ENCODE measurements at places on chromosomes 2 and 18.

GRCh38 chr2:226773291-226773690 lies 26.3 kb downstream of the IRS1 start:
- DNase-seq = no peak

- DNase-seq = no peak
These were observed 23.7 kb upstream of the NRP2 start for GRCh38 chr2:205658572-205658971.

GRCh38 chr2:24021122-24021998 lies 11.5 kb downstream of the MFSD2B start:
- no peak for DNase-seq

DNA sequence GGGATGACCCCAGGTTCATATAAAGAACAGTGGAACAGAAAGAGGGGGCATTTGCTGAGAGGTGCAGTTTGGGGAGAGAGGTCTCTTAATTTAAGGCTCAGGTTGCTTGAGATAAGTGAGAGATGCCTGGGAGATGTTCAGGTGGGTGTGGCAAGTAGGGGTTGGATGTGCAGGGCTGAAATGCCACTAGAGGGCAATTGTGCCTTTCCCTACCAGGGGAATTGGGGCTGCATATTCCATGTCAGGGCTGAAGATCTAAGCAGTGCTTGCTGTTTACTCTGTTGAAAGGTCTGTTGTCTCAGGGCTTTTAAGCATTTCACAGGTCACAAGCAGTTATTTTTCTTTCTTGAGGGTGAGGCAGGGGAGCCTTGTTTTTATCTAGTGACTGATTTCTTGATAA lies 7.8 kb downstream of the CCDC85A start:
- DNase-seq = no peak

DNA sequence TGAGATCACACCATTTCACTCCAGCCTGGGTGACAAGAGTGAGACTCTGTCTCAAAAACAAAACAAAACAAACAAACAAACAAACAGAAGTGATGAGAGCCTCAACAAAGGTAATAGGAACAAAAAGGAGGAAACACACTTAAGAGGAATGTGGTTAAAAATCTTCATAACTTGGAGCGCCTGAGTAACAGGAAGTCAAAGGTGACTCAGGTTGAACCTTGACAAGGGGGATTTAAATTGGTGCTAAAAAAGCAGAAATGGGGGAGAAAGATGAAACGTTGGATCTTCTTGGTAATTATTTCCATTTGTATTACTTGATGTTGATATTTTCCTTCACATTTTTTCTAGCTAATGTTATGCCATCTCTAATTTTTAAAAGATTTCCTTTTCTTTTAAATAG lies 318.5 kb upstream of the TCF4 start:
- DNase-seq = no peak

DNA sequence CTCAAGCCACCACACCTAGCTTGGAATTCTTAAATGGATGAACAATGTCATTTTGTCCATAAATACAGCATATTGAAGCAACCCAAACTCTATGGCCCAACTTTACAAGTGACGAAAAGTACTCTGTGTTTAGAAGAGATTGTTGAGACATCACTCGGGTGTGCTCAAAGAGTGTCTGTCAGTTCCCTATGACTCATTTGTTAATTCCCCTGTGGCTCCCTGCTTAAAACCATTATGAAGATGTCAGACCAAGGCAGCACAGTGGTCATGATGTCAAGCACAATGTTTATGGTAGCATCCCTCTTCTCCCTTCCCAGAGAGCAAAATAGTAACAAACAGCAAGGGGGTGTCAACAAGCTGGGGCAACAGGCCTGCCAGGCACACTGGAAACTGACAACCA lies 3.0 kb downstream of the LYG1 start:
- no peak for DNase-seq

DNA sequence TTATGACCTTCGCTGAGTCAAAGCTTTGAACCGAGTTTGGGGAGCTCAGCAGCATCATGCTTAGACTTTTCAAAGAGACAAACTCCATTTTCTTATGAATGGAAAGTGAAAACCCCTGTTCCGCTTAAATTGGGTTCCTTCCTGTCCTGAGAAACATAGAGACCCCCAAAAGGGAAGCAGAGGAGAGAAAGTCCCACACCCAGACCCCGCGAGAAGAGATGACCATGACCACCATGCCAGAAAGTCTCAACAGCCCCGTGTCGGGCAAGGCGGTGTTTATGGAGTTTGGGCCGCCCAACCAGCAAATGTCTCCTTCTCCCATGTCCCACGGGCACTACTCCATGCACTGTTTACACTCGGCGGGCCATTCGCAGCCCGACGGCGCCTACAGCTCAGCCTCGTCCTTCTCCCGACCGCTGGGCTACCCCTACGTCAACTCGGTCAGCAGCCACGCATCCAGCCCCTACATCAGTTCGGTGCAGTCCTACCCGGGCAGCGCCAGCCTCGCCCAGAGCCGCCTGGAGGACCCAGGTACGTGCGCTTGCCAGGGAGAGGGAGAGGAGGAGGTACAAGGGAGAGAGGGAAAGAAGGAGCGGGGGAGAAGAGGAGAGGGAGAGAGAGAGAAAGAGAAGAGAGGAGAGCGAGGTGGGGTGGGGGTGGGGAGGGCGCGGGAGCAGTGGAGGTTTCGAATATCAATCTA lies at the start of gene DLX1:
Gene DLX1 (plus strand): TSS at position 48 of the 700 bp plus-strand sequence. CDS start 171 bp downstream, at position 219.
- DNase-seq = no peak

DNA sequence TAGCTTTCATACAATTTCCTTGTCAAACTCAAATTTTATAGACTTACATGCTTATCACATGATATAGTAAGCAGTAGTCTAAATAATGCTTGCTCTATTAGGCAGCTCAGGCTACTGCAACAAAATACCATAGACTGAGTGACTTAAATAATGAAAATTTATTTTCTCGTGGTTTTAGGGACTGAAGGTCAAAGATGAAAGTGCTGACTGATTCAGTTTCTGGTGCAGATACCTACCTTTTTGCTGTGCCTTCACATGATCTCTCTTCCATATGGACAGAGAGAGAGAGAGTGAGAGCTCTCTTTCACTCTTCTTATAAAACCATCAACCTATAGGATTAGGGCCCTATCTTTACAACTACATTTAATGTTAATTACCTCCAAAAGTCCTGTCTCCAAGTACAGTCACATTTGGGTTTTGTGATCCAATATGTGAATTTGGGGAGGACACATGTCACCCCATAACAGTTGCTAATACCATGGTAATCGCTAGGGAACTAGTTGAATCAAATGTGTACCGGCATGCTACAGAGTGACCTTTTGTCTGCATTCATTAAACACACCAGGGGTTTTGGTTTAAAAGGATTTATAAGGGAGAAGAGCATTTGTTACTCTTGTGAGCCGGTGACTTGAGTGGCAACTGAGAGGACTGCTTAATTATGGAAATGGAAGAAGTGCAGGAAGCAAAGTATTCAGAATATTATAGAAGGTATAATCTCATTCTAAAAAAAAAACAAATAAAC lies 723.4 kb upstream of the LRRTM4 start:
- DNase-seq = no peak

GRCh38 chr2:204104811-204105210 lies 168.2 kb downstream of the ICOS start:
- no peak for DNase-seq

DNA sequence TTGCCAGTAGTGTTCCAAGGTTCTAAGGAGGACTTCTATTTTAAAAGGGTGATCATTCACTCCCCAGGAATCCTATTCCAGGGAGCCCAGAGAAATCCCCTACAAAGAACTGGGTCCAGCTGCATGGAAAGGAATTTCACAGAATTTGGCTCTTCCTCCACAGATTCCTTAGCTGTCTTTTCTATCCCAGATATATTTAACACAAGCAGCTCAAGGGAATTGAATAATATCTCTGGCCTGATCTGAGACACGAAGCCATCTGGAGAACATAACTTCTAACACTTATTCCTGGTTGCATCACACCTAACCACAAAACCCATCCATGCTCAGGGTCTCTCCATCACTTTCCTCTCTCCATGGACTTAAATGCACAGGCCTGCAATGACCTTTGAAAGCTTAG lies 306.7 kb upstream of the ACVR2A start:
- no peak for DNase-seq

GRCh38 chr2:60808330-60808801 lies 52.3 kb downstream of the PAPOLG start:
- no peak for DNase-seq

GRCh38 chr2:75790121-75790813 lies 79.6 kb upstream of the GCFC2 start:
- no peak for DNase-seq

DNA sequence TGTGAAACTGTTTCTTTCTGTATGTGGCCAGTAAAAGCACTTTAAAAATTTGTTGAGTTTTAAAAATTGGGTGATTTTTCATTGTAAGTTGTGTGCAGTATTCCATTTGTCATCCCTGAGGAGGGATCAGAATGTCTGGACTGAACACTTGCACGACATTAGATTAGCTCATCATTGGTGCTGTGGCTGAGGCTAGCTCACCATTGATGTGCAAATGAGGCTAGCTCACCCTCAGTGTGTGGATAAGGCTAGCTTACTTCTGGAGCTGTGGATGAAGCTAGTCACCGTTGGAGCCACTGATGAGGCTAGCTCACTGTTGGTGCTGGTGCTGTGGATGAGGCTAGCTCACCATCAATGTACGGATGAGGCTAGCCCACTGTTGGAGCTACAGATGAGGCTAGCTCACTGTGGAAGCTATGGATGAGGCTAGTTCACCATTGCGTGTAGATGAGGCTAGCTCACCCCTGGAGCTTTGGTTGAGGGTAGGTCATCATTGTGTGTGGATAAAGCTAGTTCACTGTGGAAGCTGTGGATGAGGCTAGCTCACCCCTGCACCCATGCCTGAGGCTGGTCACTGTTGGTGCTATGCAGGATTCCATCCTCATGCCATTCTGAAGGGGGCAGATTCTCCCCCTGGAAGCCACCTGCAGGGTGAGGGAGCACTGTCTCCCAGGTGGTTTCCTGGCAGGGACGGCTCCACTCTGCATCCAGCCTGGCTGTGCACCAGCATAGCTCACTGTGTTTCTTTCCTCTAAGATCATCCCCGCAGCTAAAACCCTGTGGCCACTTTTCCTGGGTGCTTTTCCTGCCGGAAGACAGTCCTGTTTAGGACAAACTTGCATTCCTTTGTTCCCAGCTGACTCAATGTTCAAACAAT lies 101.1 kb downstream of the TWIST2 start:
- DNase-seq = no peak

DNA sequence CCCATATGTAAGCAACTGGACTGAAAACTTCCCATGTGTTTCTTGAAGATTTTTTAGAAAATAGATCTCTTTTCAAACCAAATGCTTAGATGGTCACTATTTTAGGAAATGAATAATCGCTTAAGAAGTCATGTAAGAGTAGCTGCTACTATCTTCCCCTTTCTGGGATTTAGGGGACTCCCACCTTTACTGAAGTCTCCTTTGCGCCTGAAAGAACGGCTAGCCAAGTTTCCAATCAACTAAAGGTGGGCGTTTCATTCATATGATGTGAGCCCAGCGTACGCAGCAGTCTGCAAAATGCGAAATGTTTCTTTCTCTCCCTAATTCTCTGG lies 1.1 kb downstream of the DIPK1C start:
- DNase-seq = no peak

DNA sequence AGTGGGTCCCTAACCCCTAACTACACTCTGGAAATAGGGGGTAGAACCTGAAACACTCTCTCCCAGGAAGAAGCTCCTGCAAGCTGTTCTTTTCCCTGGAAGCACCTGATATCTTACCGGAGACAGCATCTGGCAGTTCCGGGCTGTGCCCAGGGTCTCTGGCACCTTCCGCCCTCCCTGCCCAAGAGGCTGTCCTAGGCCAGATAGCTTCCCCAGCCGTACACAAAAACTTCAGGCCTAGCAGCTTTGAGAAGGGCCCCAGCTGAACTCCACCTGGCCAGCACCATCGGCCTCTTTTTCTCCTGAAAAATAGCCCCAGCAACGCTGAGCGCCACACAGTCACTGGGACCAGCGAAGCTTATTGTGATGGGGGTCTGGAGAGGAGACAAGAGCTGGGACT lies 9.7 kb downstream of the OSR1 start:
- DNase-seq = no peak

DNA sequence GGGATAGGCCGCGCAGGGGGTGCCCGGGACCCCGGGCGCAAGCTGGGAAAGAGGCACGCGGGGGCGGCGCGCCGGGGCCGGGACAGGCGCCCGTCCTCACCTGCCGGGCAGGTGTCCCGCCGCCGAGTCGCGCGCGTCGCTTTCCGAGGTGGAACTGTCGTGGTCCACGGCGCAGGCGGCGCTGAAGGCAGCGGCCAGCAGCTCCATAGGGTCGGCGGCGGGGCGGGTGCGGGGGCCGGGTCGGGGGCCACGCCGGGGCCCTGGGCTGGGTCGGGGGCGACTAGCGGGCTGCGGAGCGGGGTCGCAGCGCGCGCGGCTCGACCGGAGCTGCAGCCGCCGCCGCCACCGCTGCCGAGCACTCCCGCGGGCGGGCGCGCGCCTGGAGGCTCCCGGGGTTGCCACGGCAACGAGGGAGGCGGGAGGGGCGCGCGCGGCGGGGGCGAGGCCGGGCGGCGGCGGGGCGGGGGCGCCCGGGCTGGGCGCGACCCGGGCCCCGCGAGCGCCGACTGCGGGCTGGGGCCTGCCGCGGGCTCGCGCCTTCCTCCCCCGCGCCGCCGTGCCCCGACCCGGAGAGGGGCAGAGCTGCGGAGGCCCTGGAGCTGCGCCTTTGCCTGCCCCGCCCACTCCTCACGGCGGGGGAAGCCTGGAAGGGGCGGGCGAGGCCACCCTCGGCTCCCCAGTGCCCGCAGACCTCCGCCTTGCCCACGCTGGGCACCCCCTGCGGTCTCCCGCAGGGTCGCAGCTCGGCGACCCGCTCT lies 57.9 kb downstream of the SNORC start:
- DNase-seq = no peak

DNA sequence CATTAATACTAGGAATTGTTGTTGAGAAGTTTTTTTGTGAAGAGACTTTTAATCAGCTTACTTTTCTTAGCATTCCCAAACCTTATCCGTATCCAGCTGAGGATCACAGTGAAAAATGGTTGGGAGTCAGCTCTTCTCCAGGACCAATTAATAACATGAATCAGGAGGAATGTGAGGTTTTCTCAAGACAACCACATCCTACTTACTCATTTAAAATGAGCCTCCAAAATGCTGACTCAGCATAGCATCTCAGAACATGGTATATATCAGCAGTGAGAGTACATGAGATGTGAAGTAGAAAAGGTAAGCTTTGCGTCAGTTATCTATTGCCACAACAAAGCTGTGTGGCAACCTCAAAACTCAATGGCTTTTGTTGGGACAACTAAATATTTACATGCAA lies 140.3 kb downstream of the NRP2 start:
- no peak for DNase-seq

- no peak for DNase-seq
These were observed 136.0 kb upstream of the FAM98A start for GRCh38 chr2:33735096-33735495.

DNA sequence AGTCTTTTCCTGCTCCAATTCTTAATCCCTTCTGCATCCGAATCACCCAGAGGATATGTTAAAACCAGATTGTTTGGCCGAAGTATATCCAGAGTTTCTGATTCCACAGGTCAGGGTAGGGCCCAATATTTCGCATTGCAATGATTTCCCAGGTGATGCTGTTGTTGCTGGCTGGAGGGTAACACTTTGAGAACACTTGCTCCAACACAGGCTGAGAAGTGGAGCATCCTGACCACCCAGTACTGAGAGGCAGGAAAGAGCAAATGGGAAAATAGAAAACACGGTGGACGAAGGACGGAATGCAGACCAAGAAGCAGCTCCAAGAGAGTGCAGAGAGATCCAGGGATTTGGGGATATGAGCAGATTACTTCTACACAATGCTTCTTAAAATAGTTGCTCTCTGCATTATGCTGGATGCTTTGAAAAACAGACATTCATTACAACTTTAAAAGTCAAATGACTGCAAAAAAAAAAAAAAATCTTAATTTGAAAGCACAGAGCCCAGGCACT lies 362.2 kb upstream of the SLC14A2 start:
- DNase-seq = no peak

Measured in stimulated activated CD8-positive, alpha-beta memory T cell treated with anti-CD3 and anti-CD28 coated beads, Interleukin-4, amount 100 ng/mL, for 4 hours (primary cell).